AG04449 (cell line): ENCODE measurements at places on chromosomes 3 and 15.
A peak's percentile ranks its signal among the peaks of the same experiment; 100 is the strongest.

GRCh38 chr3:8848696-8849131, 79.3 kb upstream of the OXTR start:
- DNase-seq = peak; percentile 87

GRCh38 chr3:62125380-62125779, 248.0 kb downstream of the FEZF2 start:
- no peak for DNase-seq

DNA sequence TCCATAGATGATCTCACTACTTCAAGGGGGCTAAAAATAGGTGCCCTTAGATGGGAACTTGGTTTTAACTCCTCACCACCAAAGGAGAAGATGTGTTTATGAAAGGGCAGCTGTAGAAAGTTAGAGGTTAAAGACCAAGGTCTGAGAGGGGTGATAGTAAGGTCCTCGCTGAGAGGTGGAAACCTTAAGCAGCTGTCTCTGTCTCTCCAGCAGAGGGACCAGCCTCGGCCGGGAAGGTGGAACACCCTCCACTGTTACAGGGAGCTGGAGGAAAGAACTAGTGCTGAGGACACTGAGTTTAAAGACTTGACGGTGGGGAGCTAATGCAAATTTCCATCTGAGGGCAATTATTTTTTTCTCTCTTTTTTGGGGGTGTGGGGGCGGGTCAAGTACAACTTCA, 8.9 kb upstream of the RLBP1 start:
- DNase-seq = no peak

GRCh38 chr3:111669926-111670630, 74.9 kb upstream of the ZBED2 start:
- no peak for DNase-seq

- no peak for DNase-seq
Measured at GRCh38 chr3:4731543-4732111, 238.5 kb downstream of the ITPR1 start.

GRCh38 chr3:131704098-131704497, 201.3 kb upstream of the MRPL3 start:
- DNase-seq = no peak

GRCh38 chr3:107446706-107447105, 69.5 kb downstream of the CCDC54 start:
- DNase-seq = no peak

DNA sequence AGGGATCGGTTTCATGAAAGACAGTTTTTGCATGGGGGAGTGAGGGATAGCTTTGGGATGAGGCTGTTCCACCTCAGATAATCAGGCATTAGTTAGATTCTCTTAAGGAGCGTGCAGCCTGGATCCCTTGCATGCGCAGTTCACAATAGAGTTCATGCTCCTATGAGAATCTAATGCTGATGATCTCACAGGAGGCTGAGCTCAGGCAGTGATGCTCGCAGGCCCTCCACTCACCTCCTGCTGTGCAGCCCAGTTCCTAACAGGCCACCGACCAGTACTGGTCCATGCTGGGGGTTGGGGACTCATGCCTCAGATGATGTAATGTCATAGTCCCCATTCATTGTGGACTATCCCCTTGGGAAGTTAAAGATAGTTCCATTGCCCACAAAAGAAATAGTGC, 255.8 kb downstream of the CACNA2D3 start:
- no peak for DNase-seq

- no peak for DNase-seq
Measured at GRCh38 chr3:45852828-45853227, 10.9 kb upstream of the LZTFL1 start.

GRCh38 chr3:98730338-98730737, 32.8 kb upstream of the ST3GAL6 start:
- no peak for DNase-seq

DNA sequence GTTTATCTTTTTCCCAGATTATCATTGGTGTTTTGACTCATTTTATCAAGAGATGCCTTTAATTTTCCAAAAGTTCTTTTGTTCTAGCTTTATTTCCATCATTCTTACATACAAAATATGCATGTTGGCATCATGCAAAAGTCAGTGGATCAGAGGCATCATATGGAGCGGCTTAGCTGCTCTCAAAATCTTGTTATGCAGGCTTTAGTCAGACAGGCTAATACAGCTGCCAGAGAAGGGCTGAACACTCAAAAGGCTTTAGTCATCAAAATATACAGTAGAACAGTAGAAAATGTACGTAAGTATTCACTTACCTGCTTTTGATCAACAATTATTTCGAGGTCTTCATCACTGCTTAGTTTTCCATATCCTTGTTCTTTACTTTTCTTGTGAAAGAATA, 65.5 kb downstream of the PEX5L start:
- no peak for DNase-seq

DNA sequence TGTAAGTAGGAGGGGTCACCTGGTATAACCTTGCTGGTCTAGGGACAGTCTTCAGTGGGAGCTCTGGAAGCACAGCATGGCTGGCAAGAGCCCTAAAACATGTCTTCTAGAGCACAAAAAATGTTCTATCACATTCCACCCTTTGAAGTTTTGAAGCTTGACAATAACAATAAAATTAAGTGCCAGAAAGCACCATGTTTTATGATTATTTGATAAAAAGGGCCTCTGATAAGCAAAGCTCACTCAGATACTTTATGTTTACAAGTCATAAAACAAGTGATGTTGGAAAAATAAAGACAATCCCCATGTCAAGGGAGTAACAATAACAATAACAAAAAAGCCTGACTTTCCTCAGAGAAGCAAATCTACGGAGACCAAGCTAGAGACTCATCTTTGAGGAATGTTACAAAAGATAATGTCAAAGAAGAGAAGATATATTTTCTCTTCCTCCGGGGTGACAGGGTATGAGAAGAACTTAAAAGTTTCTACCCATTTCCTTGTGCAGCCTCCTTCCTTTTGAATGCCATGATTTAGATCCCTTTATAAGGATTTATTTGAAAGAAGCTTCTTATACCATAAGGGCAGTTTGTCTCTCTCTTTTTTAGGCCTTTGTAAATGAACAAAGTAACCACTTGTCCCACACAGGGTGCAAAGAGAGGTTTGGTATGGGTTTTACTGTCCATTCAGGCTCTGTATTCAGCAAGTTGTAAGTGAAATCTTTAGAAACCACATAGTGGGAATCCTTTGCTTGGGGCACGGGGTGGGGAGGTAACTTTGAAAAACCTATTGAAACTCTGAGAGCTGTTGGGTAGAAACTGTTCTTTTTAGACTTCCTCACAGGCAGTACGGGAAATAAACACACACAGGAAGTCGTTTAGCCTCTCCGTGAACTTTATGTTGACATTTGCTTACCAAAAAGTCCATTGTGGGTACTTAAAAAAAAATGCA, 109.6 kb upstream of the RBMS3 start:
- no peak for DNase-seq

GRCh38 chr3:13891492-13892073, 11.7 kb upstream of the WNT7A start:
- no peak for DNase-seq

DNA sequence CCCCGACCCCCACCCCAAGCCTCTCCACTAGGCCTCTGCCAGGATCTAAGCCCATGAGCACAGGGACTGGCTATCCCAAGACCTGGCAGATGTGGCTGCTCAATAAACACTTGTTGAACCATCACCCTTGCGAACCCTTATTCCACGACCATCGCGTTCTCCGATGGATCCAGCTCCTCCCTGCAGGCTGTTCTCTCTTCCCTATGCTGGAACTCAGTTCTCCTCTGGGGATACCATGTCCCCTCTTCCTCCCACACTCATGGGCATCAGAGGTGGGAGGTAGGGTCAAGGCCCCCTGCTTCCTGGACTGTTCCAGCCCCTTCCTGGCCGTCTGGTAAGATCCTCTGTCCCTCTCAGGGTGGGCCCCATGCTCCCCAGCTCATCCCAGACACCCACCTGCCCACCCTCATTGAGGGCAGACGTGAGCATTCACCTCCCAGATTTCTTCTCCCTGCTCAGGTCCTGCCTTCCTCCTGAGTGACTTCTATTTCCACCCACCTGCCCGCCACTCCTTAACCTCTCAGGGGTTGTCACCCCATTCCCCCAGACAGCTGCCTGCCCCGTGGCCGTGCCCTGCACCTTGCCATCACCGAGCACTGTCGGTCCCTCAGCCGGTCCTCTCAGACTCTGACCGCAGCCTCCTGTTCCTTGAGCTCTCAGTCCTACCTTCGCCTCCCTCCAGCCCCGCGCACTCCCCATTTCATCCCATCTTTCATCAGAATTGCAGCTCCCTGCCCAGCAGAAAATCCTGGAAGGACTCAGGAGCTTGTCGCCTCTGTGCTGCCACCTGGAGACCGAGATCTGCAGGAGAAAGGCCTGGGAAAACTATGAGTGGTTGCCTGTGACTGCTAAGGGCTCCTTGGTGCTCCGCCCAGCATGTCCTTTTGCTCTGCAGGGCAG, 42.0 kb downstream of the PML start:
- DNase-seq = no peak
